PC-3 (cell line): ENCODE measurements at places on chromosomes 5 and 9.
A peak's percentile ranks its signal among the peaks of the same experiment; 100 is the strongest.

GRCh38 chr5:9498541-9499497 lies 47.1 kb downstream of the SEMA5A start:
- no peaks in the 10 kb centered on the region for H3K36me3 ChIP-seq
- peaks cover 5% of the 10 kb centered on the region; the same call in 1 of the 2 replicates for H3K4me1 ChIP-seq
- H3K27me3 ChIP-seq = no peaks in the 10 kb centered on the region
- no peak overlapping the region for H3K4me3 ChIP-seq
- H3K27ac ChIP-seq = no peak overlapping the region

DNA sequence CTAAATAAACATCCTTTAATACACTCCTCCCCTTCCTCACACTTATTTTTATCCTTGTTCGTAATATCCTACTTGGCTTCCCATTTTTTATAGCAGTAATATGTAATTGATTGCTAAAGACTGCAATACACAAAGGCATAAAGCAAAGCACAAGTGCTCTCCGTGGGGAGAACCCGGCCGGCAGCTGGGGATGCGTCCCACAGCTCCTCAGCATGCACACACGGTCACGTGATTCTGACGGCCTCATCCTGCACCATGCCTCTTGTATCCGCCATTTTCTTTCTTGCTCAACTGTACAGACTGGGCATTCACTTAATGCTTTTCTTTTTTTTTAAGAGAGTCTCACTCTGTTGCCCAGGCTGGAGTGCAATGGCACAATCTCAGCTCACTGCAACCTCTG lies 2.8 kb downstream of the BRD3OS start:
- H3K4me1 ChIP-seq = peaks cover 4% of the 10 kb centered on the region
- no peaks in the 10 kb centered on the region for H3K27me3 ChIP-seq
- DNase-seq = no peak
- no peak overlapping the region for H3K27ac ChIP-seq
- H3K36me3 ChIP-seq = no peaks in the 10 kb centered on the region; the same call in 1 of the 2 replicates

DNA sequence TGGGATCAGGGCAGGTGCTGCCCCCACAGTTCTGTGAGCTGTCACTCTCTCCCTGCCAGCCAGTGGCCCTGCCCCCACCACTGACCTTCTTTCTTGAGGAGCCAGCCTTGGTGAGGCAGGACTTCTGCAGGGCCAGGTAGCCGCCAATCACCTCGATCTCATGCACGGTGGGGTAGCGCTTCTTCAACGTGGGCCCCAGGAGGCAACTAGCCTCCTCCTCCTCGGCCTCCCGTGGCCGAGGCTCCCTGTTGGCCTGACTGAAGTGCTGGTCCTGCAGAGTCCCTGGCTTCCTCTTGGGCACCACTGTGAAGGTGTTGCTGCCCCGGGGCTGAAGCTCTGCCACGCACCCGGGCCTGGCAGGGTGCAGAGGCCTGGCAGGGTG lies 1.6 kb downstream of the TPRN start:
- no peak for DNase-seq
- H3K36me3 ChIP-seq = no peaks in the 10 kb centered on the region
- H3K4me1 ChIP-seq = peaks cover 46% of the 10 kb centered on the region
- H3K27me3 ChIP-seq = no peaks in the 10 kb centered on the region
- H3K27ac ChIP-seq = no peak overlapping the region
- peak overlapping the region; percentile 68 for H3K4me3 ChIP-seq

GRCh38 chr9:88673886-88674285 lies 138.9 kb downstream of the NXNL2 start:
- no peaks in the 10 kb centered on the region for H3K36me3 ChIP-seq
- H3K4me1 ChIP-seq = no peaks in the 10 kb centered on the region

DNA sequence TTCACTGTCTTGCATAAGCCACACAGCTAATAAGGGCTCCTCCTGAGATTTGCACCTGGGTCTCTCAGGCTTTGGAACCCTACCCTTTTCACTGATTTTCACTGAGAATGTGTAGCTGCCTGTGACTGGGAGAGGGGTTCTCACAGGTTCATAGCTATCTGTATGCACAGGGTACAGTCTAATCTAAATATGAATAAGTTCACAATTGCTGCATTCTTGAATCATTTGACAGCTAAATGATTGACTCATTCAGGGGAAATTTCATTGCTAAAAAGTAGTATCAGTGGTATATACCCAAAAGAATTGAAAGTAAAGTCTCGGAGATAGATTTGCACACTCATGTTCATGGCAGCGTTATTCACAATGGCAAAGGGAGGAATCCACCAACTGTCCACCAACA lies 140.7 kb downstream of the BOD1 start:
- no peaks in the 10 kb centered on the region for H3K27me3 ChIP-seq
- no peaks in the 10 kb centered on the region for H3K36me3 ChIP-seq
- no peak overlapping the region for H3K4me3 ChIP-seq
- peaks cover 23% of the 10 kb centered on the region for H3K4me1 ChIP-seq
- H3K27ac ChIP-seq = no peak overlapping the region
